ENCODE measurements at places on chromosomes 11 and 22. TPM values are rescaled to one million over a fixed set of nuclear protein-coding genes. Genes with fewer than 3 reads are reported as not detected.

TRABD gene
- total RNA-seq: 121 TPM

CARS1 gene
- total RNA-seq: 100 TPM

- no peak for DNase-seq
These were observed 32.0 kb downstream of the CD82 start for GRCh38 chr11:44597358-44598012.

- peak; percentile 69 for DNase-seq
These were observed 4.7 kb downstream of the KLHL35 start for GRCh38 chr11:75428281-75428724.

- DNase-seq: no peak
These were observed 44.4 kb upstream of the ST14 start for GRCh38 chr11:130115218-130115617.

- DNase-seq: no peak
These were observed 88.8 kb upstream of the API5 start for GRCh38 chr11:43223026-43223425.

GRCh38 chr11:55707029-55707428 is 45.0 kb downstream of the OR4C6 start:
- DNase-seq: no peak

GRCh38 chr11:106329273-106330018 is 252.0 kb downstream of the AASDHPPT start:
- DNase-seq: no peak

All from activated naive CD8-positive, alpha-beta T cell treated with anti-CD3 and anti-CD28 coated beads, Interleukin-2, amount 10 ng/mL, durations not matched to agents 7 days and 5 days (primary cell).